Sigmoid colon (tissue), 7 donors: ENCODE measurements at places on chromosomes 16 and 17. TPM values are rescaled to one million over a fixed set of nuclear protein-coding genes. Genes with fewer than 3 reads are reported as not detected.

The PRSS27 gene
- 1.4 TPM for total RNA-seq

The PLLP gene
- 2.3 TPM for total RNA-seq

The USP10 gene
- total RNA-seq = 60.0 TPM

The SDK2 gene
- total RNA-seq = 0.83 TPM

The NKD1 gene
- 11.1 TPM for total RNA-seq

The GJD3 gene
- total RNA-seq = 0.49 TPM

The MSLN gene
- total RNA-seq = not detected

The CORO6 gene
- 23.9 TPM for total RNA-seq

The RHBDF2 gene
- 27.6 TPM for total RNA-seq

The CENPV gene
- 18.6 TPM for total RNA-seq

The CCL7 gene
- not detected for total RNA-seq

The SRCAP gene
- 32.4 TPM for total RNA-seq

The C1QL1 gene
- total RNA-seq = 1.7 TPM

The ZFPM1 gene
- total RNA-seq = 0.66 TPM

The NGFR gene
- total RNA-seq = 15.2 TPM

The CDH1 gene
- 1.4 TPM for total RNA-seq

The KIF2B gene
- not detected for total RNA-seq

The ADAMTS18 gene
- total RNA-seq = not detected

The KRTAP4-9 gene
- total RNA-seq = not detected

The ASGR2 gene
- total RNA-seq = 2.4 TPM

The HOXB1 gene
- 0.27 TPM for total RNA-seq

The RGS9 gene
- total RNA-seq = 12.4 TPM

The MT1M gene
- total RNA-seq = 3.9 TPM

The MYADML2 gene
- total RNA-seq = not detected

The ABCC3 gene
- total RNA-seq = 2.5 TPM

The CDK5R1 gene
- 1.2 TPM for total RNA-seq

The RNF227 gene
- 3.2 TPM for total RNA-seq

The KRTAP4-3 gene
- total RNA-seq = not detected

The SLC5A10 gene
- total RNA-seq = not detected

The GP2 gene
- total RNA-seq = not detected

The GP1BA gene
- total RNA-seq = not detected

The ABCC12 gene
- total RNA-seq = not detected

The PLA2G15 gene
- 15.7 TPM for total RNA-seq

The ATP2A1 gene
- not detected for total RNA-seq

The PLEKHH3 gene
- total RNA-seq = 12.3 TPM

The CRYM gene
- total RNA-seq = 6.1 TPM

The ARSG gene
- 1.5 TPM for total RNA-seq

The ODAD4 gene
- total RNA-seq = 1.6 TPM

The PLCD3 gene
- 27.4 TPM for total RNA-seq

The PMFBP1 gene
- total RNA-seq = 0.71 TPM

The MYH8 gene
- total RNA-seq = not detected
